Hair follicle dermal papilla cell (primary cell): ENCODE measurements at places on chromosomes 16 and 17. TPM values are rescaled to one million over a fixed set of nuclear protein-coding genes. Genes with fewer than 3 reads are reported as not detected.

The SULT1A4 gene
- total RNA-seq, result 0.32 and 1.5 TPM in 2 replicates

The RTN4RL1 gene
- 0.85 and 1.6 TPM in 2 replicates for total RNA-seq

The EXOC3L1 gene
- total RNA-seq, result not detected in 2 replicates

The KRTAP2-1 gene
- not detected in 2 replicates for total RNA-seq

The CTRB2 gene
- total RNA-seq, result not detected in 2 replicates

The ACSM2B gene
- total RNA-seq, result not detected in 2 replicates

The RAMP2 gene
- not detected in 2 replicates for total RNA-seq

The TMEM235 gene
- not detected in 2 replicates for total RNA-seq

The KRT39 gene
- not detected in 2 replicates for total RNA-seq

The NEUROD2 gene
- total RNA-seq, result not detected in 2 replicates

The SCNN1G gene
- total RNA-seq, result not detected in 2 replicates
